ENCODE measurements at places on chromosomes 3 and 15.
A peak's percentile ranks its signal among the peaks of the same experiment; 100 is the strongest.

GRCh38 chr3:46719735-46720271 lies 2.1 kb upstream of the PRSS50 start:
- no peak for DNase-seq

DNA sequence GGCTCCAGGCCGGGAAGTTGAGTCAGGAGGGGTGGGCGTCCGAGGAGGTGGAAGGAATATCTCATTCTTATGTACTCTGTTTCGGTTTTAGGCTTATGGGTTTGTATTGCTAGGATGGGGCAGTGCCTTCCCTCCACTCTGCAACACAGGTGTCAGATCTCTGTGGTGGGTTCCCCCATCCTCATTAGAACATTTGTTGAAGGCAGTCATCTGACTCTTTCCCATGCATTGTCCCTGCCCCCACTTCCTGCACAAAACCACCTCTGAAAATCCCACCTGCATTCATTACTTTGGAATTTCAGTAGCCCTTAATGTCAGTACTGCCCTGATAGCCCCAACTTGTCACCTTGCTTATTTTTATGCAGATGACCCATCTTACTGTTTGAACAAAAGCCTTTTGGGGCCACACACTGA lies 29.5 kb downstream of the GYG1 start:
- DNase-seq: no peak

GRCh38 chr3:155019575-155019974 lies 60.5 kb upstream of the MME start:
- DNase-seq: no peak

GRCh38 chr15:89367485-89368451 lies 33.1 kb upstream of the POLG start:
- no peak for DNase-seq

DNA sequence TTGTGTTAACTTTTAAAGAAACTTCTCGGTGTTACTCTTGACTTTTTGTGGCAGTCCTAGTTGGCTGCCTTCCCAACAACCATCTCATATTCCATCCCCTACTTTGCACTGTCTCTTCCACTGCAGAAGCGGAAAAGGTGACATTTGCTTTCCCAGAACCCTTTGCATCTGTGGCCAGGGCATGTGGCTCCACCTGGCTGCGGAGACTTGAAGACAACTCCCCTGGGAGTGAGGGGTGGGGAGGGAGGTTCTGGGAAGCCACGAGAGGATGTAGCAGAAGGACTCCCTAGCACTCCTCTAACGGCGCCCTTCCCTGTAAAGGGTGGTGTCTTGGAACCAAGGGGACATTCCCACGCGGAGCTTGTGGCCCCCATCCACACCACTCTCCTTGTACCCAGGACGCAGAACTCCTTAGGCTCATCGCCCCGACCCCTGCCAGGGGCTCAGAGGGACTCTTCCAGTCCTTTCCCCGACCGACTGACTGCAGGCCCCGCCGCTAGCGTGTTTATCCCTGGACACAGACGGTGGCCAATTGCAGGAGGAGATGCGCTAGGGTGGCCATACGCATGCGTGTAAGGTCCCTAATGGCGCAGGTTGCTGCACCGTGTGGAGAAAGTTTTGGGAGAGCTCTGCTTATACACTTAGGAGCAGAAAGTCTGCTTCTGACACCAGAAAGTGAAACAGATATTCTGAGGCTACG lies 33.2 kb upstream of the SECISBP2L start:
- DNase-seq: no peak

DNA sequence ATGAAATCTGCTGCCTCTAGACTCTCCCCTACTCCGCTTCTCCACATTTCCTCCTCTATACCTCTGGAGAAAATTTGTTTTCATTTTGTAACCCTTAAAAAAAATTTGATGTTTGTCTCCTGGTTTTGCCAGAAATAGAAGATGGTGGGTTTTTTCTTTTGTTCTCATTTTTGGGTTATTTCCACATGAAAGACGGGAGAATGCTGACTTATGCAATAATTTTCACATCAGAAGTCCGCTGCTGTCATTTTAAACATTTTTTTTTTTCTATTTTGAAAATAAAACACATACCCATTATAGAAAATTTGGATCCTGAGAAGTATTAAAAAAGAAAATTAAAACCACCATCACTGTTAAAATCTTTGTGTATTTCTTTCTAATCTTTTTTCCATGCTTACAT lies 320.8 kb upstream of the NR2E3 start:
- no peak for DNase-seq

DNA sequence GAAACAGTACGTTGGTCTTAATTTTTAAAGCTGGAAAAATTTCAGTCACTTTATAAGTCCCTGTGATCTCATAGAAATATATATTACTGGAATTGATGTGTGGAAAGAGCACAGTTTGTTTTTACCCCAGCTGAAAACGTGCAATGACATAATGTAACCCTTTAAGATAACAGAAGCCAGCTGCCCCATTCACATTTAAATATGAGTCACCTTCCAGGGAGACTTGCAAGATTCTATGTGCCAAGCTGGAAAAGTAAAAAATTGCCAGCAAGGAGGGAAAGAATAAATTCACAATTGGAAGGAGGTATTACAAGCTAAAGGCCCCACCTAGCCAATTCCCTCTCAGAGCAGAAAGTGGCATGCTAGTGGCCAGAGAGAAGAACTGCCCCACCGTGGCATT lies 50.2 kb downstream of the SAMMSON start:
- DNase-seq: no peak

- DNase-seq: no peak
Measured at GRCh38 chr3:99559196-99559595, 79.2 kb upstream of the COL8A1 start.

GRCh38 chr15:91947683-91948608 lies 94.4 kb downstream of the SLCO3A1 start:
- peak; percentile 17 for DNase-seq

DNA sequence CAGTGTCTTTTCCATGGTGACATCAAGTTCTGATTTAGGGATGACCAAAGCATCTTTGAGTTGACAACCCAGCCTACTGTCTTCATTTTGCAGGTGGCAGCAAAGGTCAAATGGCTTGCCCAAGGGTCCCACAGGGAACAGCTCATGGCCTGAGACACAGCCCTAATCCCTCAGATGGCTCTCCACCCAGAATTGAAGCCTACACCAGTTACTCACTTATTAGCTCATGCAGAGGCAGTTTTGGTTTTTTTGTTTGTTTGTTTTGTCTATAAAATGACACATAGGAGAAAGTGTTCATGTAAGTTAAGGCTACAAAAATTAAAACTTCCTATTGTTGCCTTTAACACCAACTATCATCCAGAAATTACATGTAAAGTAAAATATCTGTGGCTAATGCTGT lies 167.9 kb downstream of the OSBPL10 start:
- DNase-seq: no peak

- DNase-seq: no peak
Measured at GRCh38 chr3:88150371-88150770, 612 bp downstream of the C3orf38 start.

GRCh38 chr15:71781179-71781964 lies 29.0 kb upstream of the NR2E3 start:
- DNase-seq: no peak

DNA sequence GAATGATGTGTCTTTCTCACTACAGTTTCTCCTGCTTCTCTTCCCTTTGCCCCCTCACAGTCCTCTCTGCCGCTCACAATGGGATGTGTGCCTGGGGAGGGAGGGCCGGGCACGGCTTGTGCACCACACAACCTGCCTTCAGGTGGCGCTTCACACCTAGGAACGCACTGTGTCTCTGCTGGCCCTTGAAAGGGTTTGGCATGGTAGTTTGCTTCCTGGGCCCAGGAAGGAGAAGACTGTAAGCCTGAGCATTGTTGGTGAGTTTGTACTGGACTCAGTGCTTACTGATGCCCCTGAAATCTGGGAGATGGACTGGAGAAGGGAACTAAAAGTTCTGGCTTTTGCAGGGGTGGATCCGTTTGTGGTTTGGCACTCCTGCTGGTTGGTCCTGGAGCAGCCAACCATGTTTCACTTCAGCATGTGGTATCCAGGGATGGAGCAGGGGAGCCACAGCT lies 9.2 kb downstream of the ALPK3 start:
- DNase-seq: no peak

DNA sequence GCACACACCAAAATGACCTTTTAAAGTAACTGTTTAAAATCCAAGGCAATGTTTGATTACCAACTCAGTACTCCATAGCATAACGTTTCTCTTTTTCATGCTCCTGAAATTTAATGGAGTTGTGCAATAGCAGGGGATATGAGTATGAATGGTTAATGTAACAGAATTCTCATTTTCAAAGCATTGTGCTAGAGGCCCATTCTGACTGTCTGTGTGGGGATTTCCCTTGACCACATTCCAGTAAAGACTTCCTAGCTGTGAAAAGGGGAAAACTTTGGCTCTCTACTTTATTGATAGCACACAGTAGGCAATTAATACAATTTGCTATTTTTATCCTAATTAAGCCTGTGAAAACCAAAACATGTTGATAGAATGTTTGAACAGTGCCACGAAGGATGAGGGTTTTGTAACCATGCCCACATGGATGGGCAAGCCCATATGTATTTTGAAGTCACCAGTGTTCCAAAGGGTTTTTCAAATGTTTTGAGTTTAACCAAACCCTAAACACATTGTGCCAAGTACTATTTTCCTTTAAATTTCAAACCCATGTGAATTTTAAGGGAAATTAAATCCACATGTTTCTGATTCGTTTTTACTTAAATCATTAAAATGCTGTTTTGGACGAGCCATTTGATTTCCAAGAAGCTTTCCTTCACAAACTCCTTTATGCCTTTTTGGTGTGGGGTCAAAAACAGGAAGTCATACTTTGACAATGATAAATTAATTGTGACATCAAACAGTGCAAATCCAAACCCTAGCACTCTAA lies 261.2 kb downstream of the SHOX2 start:
- peak; percentile 81 for DNase-seq

GRCh38 chr3:61493339-61493738 lies 68.0 kb upstream of the PTPRG start:
- DNase-seq: no peak

GRCh38 chr15:48112242-48112641 lies 8.5 kb upstream of the SLC24A5 start:
- no peak for DNase-seq

- no peak for DNase-seq
Measured at GRCh38 chr3:160134964-160135363, 90.3 kb upstream of the C3orf80 start.

DNA sequence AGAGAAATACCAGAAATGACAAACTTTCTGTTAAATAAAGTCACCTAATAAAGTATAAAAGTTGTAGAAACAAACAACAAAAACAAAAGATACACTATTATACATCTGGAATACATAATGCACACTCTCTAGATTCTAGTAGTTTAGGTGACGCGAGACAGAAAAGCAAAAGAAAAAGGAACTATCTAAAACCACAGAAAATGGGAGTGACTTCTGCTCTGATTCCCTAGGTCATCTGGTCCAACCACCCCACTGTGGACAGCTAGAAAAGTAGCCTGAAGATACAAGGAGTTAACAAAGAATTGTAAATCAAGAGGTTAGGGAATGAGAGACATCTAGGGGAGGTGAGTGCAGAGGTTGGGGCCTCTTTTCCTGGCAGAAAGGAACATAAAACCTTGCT lies 39.1 kb downstream of the DHX36 start:
- no peak for DNase-seq

- DNase-seq: peak; percentile 21
Measured at GRCh38 chr3:126472277-126473006, 3.2 kb downstream of the ZXDC start.

DNA sequence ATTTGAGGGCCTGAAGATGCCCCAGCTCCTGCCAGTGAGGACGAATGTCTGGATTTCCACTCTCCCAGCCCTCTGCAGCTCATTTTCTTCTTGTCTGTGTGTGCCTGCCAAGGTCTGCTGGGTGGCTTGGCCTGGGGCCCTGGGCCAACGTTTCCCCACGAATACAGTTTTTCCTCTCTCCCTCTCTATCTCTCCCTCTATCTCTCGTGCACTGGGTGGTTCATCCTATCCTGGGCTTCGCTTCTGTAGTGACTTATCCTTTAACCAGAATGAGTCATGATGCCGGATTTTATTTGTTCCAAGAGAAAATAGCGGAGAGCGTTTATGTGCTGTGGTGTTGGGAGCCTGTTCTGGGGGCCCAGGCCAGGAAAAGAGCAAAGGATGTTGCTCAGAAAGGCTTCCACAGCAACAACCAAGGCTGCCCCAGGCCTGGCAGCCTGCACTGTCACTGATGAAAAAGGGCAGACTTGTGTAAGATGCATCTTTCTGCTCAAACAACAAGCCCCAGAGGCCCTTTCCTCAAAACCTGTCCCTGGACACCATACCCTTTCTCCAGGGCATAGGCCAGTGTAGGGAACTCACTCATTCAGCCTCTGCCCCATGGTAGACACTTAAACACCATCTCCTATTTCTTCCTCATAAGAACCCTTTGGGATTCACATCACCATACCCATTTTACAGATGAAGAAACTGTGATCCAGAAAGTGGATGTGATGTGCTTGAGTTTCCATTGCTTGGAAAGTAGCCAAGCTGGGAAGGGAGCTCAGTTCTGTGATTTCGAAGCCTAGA lies 47.3 kb downstream of the ITGA11 start:
- no peak for DNase-seq

GRCh38 chr3:76345878-76346277 lies 560.5 kb upstream of the ZNF717 start:
- no peak for DNase-seq

- DNase-seq: no peak
Measured at GRCh38 chr3:52265387-52265786, 13.1 kb downstream of the WDR82 start.

GRCh38 chr15:95912280-95912625 lies 418.2 kb upstream of the NR2F2 start:
- no peak for DNase-seq

GRCh38 chr3:153426344-153426743 lies 264.3 kb downstream of the RAP2B start:
- no peak for DNase-seq

DNA sequence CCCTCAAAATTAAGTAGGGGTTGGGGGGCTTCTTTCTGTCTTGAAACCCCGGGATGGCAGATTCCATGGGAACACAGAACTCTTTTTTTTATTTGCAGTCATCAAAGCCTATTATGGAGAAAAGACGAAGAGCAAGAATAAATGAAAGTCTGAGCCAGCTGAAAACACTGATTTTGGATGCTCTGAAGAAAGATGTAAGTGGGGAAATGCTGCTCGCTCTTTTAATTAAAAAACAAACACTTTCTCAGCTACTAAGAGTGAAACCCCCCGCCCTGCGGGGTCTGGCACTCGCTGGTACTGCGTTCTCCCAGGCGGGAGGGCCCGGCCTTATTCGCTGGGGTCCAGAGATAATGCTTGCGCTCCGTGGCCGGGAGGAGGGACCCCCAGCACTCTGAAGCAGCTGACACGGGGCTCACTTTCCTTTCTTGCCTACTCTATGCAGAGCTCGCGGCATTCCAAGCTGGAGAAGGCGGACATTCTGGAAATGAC lies 615 bp downstream of the HES1 start:
- DNase-seq: peak; percentile 67

- DNase-seq: no peak
Measured at GRCh38 chr15:44909423-44909822, 47.1 kb upstream of the TERB2 start.

- DNase-seq: no peak
Measured at GRCh38 chr3:186514296-186515002, 29.7 kb downstream of the CRYGS start.

DNA sequence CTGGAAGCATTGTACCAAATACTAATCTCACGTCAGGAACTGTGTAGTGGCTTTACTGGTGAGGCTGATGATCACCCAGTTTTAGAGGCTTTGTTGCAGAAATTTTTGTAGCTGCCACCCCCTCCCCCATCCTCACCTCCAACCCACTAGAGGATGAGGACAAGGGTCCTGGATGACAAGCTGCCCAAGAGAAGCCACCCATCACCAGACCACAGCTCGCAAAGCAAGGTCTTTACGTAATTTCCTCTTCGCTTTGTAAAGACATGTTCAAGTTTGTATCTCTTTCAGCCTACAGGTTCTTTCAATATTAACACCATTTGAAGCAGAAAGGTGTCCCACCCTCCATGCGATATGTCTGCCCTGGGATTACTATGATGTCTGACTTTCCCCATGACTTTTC lies 74.2 kb downstream of the LDHAL6B start:
- DNase-seq: no peak

Measured in skin of body (tissue), 3 donors.